ENCODE measurements at places on chromosomes 13 and 19.

GRCh38 chr19:3047496-3048189 lies 14.7 kb downstream of the TLE5 start:
- DNase-seq, result peak; percentile 24

DNA sequence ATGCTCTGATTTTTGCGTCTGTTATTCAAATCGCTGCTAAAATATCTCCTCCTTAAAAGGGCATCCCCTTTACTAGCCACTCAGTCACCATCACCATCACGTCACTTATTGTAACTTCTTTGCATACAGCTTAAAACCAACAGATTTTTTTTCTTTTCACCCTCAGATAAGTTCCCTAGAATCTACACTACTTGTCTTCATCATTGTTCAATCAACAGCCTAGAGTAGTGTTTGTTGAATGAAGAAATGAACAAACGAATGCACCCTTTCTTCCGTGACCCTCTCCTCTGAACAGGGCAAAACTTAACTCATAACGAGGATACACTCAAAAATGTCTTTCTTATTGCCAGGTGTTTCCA lies 1.1 kb upstream of the AKAP11 start:
- no peak for DNase-seq

DNA sequence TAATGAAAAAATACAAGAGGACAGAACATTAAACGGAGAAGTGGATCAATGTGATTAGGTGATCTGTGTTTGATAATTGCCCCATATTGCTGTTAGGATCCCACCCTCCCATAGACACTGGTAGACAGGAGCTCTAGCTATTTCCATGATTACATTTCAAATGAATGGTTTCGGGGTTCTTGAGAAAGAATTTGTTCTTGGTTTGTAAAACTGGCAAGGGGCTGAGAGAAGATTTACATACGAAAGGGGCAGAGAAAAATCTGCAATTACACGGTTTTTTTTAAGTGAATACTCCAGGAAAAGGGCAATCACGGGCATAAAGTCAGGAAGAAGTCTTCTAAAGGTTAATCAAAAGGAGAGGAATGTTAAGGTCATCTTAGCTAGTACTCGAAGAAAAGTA lies 2125.7 kb upstream of the PCDH20 start:
- no peak for DNase-seq

- DNase-seq, result no peak
These were observed 375.9 kb downstream of the EFNB2 start for GRCh38 chr13:106159295-106160195.

DNA sequence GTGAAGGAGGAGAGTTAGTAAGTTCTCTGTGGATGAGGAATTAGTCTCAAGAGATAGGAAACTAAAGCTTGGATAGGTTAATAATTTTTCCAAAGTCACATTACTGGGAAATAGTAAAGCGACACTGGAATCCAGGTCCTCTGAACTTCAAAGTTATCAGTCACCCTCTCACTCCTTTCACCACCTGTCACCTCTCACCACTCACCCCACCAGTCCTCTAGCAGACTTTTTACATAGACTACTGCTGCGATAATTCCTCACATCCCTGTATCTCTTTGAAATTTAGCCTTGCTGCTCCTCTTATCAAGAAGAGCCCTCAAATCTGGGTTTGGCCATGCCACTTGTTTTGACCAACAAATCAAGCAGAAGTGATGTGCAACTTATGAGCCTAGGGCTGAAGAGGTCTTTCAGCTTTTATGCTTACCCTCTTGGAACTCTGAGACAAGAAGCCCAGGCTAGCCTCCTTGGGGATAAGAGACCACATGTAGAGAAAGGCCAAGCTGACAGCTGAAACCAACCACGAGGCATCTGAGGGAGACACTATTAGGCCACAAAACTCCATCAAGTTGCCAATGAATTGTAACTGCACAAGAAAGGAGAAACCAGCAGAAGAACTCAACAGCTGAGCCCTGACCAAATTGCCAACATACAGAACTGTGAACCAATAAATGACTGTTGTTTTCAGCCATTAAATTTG lies 41.2 kb downstream of the STARD13 start:
- no peak for DNase-seq

- no peak for DNase-seq
These were observed 140.0 kb downstream of the IRS2 start for GRCh38 chr13:109646423-109646822.

DNA sequence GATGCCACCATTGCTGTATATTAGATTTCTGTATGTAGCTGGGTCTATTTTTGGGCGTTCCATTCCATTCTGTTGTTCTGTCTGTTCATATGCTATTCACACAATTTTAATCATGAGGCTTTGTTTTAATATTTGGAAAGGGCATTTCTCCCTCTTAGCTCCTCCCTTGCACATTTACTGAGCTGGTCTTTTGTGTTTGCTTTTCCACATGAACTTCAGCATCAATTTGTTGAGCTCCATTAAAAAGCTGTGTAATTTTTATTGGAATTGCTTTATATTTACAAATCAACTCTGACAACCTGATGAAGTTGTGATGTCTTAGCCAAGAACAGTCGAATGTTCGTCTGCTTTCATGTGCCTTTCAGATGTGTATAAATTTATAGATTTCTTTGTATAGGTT lies 14.0 kb downstream of the WASF3 start:
- no peak for DNase-seq

GRCh38 chr13:43157796-43158195 lies 134.4 kb downstream of the DNAJC15 start:
- no peak for DNase-seq

DNA sequence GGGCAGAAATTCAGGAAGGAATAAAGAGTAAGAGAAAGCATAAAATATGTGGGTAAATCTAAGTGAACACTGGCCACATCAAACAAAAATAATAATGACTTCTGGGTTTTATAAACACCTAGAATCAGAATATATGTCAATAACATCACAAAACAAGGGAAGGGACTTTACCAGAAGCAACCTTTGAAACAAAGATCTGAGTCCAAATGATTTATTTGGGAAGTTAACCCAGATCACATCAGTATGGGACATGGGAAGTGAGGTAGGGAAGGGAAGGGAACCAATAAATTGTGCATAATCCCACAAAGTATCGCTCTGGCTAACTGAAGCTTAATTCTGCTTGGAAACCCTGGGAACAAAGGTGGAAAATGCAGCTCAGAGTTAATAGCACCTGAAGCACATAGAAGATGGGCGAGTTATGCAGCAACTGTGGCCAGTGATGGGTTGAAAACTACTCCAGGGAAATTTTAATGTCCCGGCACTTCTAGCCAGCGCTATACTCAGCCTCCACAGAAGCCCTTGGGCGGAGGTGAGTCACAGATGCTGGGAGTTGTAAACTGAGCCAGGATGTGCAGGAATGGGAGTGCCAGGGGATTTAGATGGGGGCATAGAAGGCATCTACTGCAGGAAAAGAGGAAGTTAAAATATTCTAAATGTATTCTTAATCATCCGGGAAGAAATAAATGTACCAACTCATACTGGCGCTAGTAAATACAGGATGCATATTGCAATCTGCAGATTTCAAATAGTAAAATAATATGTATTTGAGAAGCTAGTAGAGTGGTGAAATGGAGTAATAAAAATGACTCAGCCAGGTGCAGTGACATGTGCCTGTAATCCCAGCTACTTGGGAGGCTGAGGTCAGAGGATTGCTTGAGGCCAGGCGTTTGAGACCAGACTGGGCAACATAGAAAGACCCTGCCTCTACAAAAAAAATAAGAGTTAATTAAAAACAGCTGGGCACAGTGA lies 34.2 kb upstream of the CEBPG start:
- DNase-seq, result no peak

DNA sequence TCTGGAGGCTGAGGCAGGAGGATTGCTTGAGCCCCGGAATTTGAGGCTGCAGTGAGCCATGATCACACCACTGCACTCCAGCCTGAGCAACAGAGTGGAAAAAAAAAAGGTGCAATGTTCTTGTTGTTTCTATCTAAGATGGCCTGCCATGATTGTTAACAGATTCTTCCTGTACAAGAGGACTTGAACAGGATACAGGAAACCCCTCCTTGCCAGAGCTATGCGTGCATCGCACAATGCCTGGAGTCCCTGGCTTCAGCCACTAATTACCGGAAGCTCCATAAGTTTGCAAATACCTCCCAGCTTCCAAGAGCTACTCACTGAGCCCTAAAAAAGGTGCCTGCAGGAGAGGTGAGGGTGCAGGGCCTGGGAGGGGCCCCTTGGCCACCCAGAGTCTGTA lies 13.1 kb upstream of the HIF3A start:
- DNase-seq, result no peak

DNA sequence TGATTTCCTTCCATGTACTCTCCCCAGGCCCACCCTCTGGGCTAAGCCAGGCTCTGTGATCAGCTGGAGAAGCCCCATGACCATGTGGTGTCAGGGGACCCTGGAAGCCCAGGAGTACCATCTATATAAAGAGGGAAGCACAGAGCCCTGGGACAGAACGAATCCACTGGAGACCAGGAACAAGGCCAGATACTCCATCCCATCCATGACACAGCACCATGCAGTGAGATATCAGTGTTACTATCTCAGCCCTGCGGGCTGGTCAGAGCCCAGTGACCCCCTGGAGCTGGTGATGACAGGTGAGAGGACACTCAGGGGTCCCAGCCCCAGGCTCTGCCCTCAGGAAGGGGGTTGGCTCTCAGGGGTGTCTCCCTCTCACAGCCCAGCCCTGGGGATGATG lies 27.5 kb upstream of the KIR3DL3 start:
- DNase-seq, result no peak

DNA sequence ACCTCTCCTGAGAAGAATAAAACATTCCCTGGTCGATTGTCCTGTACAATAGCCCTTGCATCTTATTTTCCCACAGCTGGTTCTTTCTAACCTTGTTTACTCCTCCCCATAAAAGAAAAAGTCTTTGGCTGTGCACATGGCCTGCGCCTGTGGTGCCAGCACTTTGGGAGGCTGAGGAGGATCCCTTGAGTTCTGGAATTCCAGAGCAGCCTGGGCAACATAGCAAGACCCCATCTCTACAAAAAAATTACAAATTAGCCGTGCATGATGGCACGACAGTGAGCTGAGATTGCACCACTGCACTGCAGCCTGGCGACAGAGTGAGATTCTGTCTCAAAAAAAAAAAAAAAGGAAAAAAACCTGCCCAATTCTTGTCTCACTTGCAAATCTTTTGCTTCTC lies 7.2 kb upstream of the NUP62 start:
- DNase-seq, result no peak

DNA sequence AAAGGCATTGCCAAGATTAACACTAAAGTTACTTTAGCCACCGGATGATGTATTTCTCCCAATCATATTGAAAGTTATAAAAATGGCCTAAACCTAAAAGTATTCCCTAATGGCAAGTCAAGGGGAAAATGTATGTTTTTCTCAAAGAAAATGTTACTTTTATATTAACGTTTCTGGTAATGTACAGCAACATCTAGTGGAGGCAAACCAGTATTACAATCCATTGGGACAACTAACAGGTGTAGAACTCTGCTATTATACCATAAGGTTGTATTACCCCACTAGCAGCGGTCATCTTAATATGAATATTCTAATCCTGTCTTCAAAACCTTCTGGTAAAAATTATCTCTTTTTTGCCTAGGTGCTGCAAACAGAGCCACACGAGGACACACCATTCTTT lies 69.2 kb downstream of the ZNF100 start:
- no peak for DNase-seq

All from astrocyte of the cerebellum (primary cell).